ENCODE measurements at places on chromosomes 2 and 18. TPM values are rescaled to one million over a fixed set of nuclear protein-coding genes. Genes with fewer than 3 reads are reported as not detected.

ACTG2 gene
- not detected for total RNA-seq

SOS1 gene
- total RNA-seq, result 10.5 TPM

CD8B2 gene
- total RNA-seq, result not detected

COL4A4 gene
- total RNA-seq, result under 0.01 TPM

PPP1R1C gene
- 0.33 TPM for total RNA-seq

SERPINB13 gene
- total RNA-seq, result not detected

SPATA3 gene
- not detected for total RNA-seq

NCKAP1 gene
- total RNA-seq, result 181 TPM

CPO gene
- not detected for total RNA-seq

PLEK gene
- 0.22 TPM for total RNA-seq

FBXO48 gene
- total RNA-seq, result 0.34 TPM

PLB1 gene
- 0.43 TPM for total RNA-seq

ITPRIPL1 gene
- 3.3 TPM for total RNA-seq

XIRP2 gene
- total RNA-seq, result under 0.01 TPM

BOD1L2 gene
- under 0.01 TPM for total RNA-seq

IHH gene
- total RNA-seq, result 0.09 TPM

GALNT13 gene
- total RNA-seq, result under 0.01 TPM

SLC30A3 gene
- total RNA-seq, result 21.2 TPM

FAP gene
- 0.09 TPM for total RNA-seq

TMEM37 gene
- not detected for total RNA-seq

GRB14 gene
- total RNA-seq, result 0.34 TPM

SLC9A4 gene
- total RNA-seq, result not detected

MEIS1 gene
- 3.5 TPM for total RNA-seq

RUFY4 gene
- total RNA-seq, result not detected

SOX11 gene
- total RNA-seq, result not detected

VWA3B gene
- not detected for total RNA-seq

LDLRAD4 gene
- 13.4 TPM for total RNA-seq

REG3A gene
- total RNA-seq, result not detected

RAB6C gene
- not detected for total RNA-seq

RESP18 gene
- total RNA-seq, result not detected

GPR148 gene
- not detected for total RNA-seq

TRIP12 gene
- 262 TPM for total RNA-seq

MBD2 gene
- total RNA-seq, result 27.2 TPM

TXNDC2 gene
- not detected for total RNA-seq

TUBB8B gene
- 0.11 TPM for total RNA-seq

FIGLA gene
- total RNA-seq, result not detected

PROM2 gene
- total RNA-seq, result 0.09 TPM

RNF152 gene
- total RNA-seq, result 189 TPM

TUBA3E gene
- not detected for total RNA-seq
